Fibroblast of villous mesenchyme (primary cell): ENCODE measurements at places on chromosomes 16 and 17. TPM values are rescaled to one million over a fixed set of nuclear protein-coding genes. Genes with fewer than 3 reads are reported as not detected.

DNA sequence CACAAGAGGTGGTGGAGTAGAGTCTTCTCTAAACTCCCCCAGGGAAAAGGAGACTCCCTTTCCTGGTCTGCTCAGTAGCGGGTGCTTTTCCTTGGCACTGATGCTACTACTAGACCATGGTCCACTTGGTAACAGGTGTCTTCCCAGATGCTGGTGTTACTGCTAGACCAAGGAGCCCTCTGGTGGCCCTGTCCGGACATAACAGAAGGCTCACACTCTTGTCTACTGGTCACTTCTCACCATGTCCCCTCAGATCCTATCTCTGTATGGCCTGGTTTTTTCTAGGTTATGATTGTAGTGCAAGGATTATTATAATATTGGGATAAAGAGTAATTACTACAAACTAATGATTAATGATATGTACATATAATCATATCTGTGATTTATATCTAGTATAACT lies 49.7 kb upstream of the ARL4D start:
- DNase-seq: no peak

DNA sequence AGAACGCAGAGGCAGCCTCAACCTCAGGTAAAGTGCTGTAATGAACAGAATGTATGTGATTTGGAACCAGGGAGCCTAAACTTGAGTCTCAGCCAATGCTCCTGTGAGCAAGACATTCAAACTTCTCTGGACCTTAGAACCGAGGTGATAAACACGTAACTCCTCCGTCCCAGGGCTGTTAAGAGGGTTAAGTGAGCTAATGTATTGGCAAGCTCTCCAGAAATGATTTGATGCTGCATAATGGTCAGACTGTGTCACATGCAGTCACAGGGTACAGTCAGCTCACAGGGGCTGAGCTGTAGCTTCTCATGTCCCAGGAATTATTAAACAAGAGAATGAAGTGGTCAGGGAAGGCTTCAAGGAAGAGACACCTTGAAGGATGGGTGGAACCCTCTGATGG lies 10.0 kb upstream of the SLC4A1 start:
- no peak for DNase-seq

DNA sequence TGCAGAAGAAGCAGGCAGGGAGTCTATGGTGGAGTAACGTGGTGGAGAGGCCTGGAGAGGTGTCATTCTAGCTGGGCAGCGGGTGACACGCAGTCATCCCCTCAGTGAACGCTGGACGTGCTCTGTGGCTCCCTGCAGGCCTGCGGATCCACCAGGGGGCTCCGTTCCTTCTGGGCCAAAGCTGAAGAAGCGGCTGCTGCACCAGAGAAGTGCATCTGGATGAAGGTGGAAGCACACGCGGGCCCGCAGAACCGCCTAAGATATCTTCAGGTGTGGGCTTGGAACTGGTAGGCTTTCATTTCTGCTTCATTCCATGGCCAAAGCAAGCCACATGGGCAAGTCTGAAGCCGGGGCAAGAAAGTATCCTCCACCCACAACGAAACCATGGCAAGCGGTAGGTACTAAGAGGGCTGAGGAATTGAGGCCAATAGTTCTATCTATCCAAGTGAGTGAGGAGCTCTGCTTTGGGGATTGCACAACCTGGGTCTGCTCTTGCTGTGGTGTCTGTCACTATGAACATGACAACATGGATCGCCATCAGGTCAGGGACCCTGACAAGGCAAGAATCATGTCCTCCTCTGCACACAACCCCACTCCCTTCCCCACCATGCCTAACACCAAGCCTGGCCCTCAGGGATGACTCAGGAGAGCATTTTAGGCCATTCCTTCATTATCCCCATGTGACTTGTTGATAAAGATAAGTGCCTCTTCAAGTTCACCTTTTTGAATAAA lies 78.9 kb upstream of the FBXO47 start:
- no peak for DNase-seq

- DNase-seq: no peak
Measured at GRCh38 chr17:61179380-61179806, 220.2 kb upstream of the TBX2 start.

DNA sequence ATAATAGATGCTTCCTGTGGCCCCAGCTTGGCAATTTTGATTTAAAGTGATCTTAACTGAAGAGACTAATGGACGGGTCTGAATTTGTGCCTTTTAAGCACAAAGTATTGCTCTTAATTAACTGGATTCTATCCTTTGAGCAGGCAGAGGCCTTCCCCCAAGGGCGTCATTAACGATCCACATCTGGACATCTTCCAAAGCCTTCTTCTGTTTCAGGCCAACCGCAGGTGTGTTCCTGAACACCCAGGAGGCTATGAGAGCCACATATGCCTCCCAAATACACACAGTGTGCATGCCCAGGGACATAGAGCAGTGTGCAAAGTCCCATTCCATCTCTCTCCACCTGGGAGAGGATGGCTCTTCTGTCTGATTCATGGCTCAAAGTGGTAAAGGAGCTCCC lies 42.3 kb downstream of the MAPT start:
- no peak for DNase-seq

GRCh38 chr17:72661945-72662826 lies 430.3 kb downstream of the SLC39A11 start:
- DNase-seq: no peak

The CHD9NB gene
- total RNA-seq: 1.3 and 2.6 TPM in 2 replicates

- no peak for DNase-seq
Measured at GRCh38 chr17:35733366-35733765, 1.9 kb downstream of the RASL10B start.

The ENPP7 gene
- total RNA-seq: not detected in 2 replicates

GRCh38 chr16:72963533-72964315 lies 84.2 kb downstream of the ZFHX3 start:
- no peak for DNase-seq

The IGSF6 gene
- total RNA-seq: under 0.01 TPM in 1 of 2 replicates, not detected in the other

The OTOP2 gene
- total RNA-seq: not detected in 2 replicates

GRCh38 chr16:86781046-86781445 lies 202.7 kb downstream of the FOXL1 start:
- no peak for DNase-seq

- no peak for DNase-seq
Measured at GRCh38 chr16:80066805-80067580, 466.5 kb upstream of the MAF start.

The TBX2 gene
- 12.5 and 21.3 TPM in 2 replicates for total RNA-seq

DNA sequence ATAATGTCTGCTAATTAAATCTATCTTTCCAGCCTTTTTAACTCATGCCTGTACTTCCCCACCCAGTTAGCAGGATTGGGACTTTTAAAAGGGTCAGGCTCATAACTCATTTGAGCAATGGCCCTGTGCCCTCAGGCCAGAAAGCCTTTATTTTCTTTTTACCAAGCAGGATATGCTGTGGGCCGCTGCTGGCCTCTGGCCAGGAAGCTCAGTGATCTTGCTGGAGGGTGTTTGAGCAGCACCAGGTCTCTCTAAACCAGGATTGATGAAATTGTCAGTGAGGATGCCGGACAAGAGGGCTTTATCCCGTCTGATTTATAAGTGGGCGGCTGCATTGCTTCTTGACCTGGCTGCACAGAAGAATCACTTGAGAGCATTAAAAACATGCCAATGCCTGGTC lies 187.8 kb downstream of the RAB11FIP4 start:
- DNase-seq: peak; percentile 62

The KRT12 gene
- total RNA-seq: not detected in 2 replicates

The GRAP gene
- total RNA-seq: under 0.01 TPM in 1 of 2 replicates, not detected in the other

The HOXB1 gene
- total RNA-seq: not detected in 2 replicates

- DNase-seq: no peak
Measured at GRCh38 chr16:29876594-29877249, 13.7 kb upstream of the CDIPT start.

- DNase-seq: no peak
Measured at GRCh38 chr16:48452991-48453760, 68.0 kb upstream of the SIAH1 start.

The PRSS36 gene
- total RNA-seq: under 0.01 and 0.32 TPM in 2 replicates

DNA sequence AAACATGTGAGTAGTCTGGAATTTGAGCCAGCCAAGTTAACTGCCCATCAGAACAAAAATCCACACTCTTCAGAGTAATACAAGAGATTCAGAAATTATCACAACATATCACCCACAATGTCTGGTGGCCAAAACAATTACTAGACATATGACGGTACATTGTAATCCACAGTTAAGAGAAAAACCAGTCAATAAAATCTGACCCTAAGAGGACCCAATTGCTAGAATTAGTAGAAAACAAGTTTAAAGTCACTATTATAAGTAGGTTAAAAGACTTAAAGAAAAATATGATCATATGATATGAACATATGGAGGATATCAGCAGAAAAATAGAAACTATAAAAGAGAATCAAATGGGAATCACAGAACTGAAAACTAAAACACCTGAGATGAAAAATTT lies 15.8 kb downstream of the CMTR2 start:
- no peak for DNase-seq

The LRRC37A gene
- total RNA-seq: 4.5 and 8.6 TPM in 2 replicates

The TP53TG3 gene
- 0.32 TPM in 1 of 2 replicates, not detected in the other for total RNA-seq

GRCh38 chr17:68205251-68205807 lies 42.5 kb upstream of the AMZ2 start:
- DNase-seq: peak; percentile 88

DNA sequence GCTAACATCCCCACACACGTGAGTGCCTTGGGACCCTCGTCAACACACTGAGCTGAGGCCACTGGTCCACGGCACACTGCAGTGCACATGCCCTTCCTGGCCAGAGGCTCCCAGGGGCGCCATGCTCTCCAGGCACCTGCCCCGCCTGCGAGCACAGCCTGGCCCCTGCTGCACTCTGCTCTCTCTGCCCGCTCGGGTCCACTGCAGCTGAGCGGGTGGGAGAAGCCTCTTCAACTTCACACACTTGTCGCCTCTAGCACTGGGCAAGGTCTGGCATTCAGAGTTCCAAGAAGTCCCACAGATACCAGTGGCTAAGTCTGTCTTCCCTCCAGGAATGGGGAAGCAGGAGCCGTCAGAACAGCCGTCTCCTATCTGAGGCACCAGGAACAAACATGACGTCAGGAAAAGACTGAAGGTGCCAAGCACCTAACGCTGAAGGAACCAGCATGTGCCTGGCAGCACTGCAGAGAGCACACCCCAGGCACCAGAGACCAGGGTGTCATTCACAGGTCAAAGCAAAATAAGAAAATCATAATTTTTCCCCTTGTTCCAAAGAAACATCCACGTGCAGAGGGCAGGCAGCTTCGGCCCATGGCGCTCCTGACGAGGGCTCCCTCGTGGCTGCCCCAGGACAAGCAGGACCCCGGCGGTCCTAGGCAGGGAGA lies 82.9 kb downstream of the ZNF778 start:
- DNase-seq: peak; percentile 68

- DNase-seq: no peak
Measured at GRCh38 chr17:78905116-78905515, 2.1 kb upstream of the CEP295NL start.

GRCh38 chr16:69105501-69106361 lies at the start of gene HAS3:
HAS3 (plus strand) TSS chr16:69105653; CDS start chr16:69109396, 3,743 bp downstream.
- peak; percentile 60 for DNase-seq

The PYY gene
- total RNA-seq: not detected in 2 replicates

- DNase-seq: no peak
Measured at GRCh38 chr16:4344983-4345835, 5.9 kb downstream of the PAM16 start.

GRCh38 chr17:14123619-14124278 lies 54.4 kb downstream of the COX10 start:
- DNase-seq: no peak

DNA sequence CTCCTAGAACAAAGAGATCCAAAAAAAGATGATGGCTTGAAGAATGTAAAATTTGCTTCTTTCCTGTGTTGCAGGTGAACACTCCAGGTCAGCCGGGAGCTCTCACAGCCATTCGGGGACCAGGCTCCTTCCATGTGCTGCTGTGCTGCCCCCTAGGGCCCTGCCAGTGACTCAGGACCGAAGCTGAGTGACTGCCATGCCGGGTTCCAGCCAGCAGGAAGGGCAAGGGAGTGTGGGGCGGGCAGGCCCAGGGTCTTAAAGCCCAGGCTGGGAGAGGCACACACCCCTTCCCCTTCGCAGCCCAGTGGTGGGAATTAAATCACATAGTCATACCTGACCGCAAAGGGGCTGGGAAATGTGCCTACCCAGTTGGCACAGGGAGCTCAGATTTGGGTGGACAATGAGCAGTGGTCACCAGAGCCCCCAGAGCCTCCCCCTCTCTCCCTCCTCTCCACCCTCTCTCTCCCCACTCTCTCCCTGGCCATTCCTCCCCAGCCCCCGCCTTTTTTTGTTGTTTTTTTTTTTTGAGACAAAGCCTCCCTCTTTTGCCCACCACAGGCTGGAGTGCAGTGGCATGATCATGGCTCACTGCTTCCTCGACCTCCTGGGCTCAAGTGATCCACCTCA lies 11.5 kb downstream of the EPOP start:
- DNase-seq: peak; percentile 39

DNA sequence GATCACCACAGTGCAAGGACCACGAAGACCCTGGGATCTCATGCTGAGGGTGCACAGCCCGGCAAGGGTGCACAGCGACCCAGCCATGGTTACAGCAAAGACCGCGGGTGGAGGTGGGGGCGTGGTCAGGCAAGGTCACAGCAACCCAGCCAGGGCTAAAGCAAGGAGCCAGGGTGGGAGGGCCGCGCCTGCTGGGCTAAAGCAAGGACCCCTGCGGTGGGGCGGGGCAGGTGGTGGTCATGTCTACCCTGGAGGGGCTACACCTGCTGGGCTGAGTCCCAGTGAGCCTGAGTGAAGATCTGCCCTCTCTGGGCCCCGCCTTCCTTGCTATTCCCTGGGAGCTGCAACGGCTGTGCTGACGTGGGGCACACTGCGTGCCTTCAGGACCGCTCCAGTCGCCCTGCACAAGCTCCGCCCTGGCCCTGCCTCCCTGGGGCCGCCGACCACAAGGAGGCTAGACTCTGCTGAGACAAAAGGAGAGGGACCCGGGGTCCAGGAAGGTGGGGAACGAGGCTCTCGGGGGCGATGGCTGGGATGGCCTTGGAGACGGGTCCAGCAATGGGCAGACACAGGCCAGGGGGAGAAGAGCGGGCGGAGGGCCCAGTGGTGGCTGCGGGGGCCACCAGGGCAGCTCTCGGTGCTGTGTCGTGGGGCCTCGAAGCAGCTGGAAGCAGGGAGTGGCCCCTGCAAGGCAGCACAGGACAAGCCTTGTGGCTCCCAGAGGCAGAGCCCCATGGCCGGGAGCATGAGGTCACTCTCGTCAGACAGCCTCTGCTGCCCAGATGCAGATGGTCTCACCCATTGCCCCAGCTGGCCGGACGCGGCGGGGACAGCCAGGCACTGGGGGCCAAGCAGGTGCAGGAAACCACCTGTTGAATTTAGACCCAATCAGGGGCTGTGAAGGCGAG lies 52.8 kb downstream of the CBFA2T3 start:
- DNase-seq: no peak

The AXIN2 gene
- 1.3 and 1.9 TPM in 2 replicates for total RNA-seq
